GM03348 (cell line): ENCODE measurements at places on chromosomes 13 and 19.

DNA sequence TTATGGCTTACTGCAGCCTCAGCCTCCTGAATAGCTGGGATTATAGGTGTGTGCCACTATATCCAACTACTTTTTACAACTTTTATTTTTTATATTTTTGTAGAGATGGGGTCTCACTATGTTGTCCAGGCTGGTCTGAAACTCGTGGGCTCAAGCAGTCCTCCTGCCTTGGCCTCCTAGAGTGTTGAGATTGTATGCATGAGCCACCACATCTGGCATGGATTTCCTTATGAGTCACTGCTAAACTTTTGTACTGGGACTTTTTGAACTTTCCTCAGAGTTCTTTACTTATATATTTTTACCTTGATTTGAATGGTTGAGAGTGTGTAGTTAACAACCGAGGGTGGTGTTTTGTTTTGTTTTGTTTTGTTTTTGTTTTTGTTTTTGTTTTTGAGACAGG is 33.4 kb downstream of the DNAJC3 start:
- DNase-seq, result no peak

GRCh38 chr13:69168436-69168835 is 939.2 kb upstream of the ATXN8OS start:
- DNase-seq, result no peak

DNA sequence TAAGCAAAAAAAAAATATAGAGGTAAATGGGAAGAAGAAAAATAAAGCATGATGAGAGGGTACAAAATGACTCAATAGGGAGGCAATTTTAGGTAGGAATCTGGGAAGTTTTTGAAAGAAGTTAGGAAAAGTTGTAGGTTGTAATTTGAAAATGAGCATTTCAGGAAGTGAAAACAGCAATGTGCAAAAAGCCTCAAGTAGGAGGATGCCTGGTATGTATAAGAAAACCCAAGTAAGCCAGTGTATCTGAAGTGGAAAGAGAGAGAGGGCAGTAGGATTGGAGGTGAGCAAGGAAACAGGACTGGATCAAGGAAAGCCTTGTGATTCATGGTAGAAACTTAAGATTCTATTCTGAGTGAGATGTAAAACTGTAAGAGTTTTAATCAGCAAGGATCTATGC is 121.6 kb upstream of the SPRY2 start:
- DNase-seq, result no peak

- DNase-seq, result no peak
These were observed 17.6 kb downstream of the NOVA2 start for GRCh38 chr19:45955905-45956608.

GRCh38 chr19:44588771-44589112 is 24.6 kb upstream of the IGSF23 start:
- DNase-seq, result no peak

GRCh38 chr19:53965091-53965490 is 2.4 kb downstream of the CACNG8 start:
- no peak for DNase-seq

DNA sequence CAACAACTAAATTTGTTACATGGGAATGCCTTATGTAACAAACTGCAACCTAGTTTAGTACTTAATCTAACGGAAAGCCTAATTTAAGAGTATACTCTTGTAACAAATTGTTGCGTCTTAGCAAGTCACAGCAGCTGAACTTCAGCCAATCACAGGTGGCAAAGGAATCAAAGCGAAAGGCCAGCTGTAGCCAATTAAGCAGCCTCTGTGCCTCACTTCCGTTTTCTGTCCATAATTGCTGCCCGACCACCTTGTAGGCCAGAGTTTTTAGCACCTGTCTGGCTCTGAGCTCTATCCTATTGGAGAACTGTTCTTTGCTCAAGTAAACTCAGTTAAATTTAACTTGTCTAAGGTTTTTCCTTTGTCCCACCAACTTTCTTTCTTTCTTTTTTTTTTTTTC is 18.1 kb upstream of the HSPH1 start:
- DNase-seq, result no peak

DNA sequence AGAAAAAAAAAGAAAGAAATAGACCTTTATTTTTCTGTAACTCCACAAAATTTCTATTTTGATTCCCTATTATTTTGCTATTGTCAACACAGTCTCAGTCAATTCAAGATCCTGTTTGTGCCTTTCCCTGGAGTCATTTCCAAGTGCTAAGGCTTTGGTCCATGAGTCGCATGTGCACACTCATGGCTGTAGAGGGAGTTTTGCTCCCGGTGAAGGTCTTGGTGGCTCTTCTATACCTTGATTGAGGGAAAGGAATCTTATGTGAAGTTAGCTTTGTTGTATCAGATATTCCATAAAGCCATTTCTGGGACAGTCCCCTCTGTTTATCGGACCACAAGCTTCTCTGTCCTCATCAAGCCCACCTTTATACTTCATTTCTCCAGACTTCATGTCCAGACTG is 58.7 kb upstream of the ALOX5AP start:
- DNase-seq, result peak; percentile 33

DNA sequence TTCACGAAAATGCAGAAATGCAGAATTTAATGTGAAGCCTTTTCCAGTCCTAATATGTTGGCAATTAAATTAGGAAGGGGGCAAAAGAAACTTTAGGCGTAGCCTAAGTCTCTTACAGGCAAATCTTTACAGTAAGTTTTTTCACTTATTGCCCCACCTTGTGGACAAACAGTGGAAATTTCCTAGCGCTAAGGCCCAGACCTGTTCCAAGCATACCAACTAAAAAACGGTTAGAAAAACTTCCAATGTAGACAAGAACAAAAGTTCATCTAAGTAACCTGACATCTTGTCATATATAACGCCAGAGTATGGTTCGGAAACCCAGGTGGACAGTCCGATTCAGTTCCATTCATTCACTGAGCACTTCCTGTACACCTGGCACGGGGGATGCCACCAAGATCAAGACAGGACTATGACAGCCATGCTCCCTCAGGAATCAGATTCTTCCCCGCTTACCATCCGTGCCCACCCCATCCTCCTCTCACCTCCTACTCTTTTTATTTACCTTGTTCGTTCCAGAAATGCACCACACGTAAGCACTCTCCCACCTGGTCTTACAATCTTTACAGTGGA is 4.9 kb downstream of the ZAR1L start:
- peak; percentile 63 for DNase-seq

DNA sequence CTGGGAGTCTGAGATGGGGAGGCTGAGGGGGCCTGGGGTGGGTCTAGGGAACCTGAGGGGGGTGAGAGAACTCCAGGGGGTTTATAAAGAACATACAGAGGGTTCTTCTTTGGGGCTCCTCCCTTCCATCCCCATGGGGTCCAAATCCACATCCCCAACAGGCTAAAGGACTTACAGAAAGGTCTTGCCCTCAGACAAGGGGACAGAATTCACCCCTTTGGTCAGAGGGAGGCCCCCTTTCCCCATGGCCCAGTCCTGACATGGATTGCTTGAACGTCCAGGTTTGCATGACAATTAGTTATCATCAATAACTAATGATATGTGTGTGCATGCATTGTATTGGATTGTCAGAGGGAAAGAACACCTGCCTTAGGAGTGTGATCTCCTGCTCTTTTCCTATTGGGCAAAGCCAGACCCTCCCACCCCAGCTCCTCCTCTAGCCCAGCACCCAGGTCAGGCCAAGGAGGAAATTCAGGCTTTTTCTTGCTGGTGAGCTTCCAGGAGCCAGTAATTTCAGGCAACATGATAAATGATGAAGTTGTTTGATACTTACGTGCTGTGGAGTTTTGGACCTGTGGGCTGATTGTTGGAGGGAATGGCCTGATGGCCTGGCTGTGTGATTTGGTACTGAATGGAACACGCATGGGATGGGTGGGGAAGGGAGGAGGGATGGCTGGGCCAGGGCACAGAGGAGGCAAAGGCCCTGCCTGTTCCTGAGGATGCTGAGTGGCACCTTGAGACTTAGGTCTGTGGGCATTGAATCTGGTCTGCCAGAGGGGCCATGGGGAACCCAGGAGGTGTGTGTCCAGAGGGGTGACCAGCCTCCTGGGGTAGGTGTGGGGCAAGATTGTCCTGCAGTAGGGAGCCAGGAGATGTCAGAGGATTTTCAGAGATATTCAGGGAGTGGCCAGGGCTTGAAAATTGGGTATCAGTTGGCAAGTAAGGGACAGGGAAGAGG is 1.1 kb downstream of the KLHL26 start:
- no peak for DNase-seq

DNA sequence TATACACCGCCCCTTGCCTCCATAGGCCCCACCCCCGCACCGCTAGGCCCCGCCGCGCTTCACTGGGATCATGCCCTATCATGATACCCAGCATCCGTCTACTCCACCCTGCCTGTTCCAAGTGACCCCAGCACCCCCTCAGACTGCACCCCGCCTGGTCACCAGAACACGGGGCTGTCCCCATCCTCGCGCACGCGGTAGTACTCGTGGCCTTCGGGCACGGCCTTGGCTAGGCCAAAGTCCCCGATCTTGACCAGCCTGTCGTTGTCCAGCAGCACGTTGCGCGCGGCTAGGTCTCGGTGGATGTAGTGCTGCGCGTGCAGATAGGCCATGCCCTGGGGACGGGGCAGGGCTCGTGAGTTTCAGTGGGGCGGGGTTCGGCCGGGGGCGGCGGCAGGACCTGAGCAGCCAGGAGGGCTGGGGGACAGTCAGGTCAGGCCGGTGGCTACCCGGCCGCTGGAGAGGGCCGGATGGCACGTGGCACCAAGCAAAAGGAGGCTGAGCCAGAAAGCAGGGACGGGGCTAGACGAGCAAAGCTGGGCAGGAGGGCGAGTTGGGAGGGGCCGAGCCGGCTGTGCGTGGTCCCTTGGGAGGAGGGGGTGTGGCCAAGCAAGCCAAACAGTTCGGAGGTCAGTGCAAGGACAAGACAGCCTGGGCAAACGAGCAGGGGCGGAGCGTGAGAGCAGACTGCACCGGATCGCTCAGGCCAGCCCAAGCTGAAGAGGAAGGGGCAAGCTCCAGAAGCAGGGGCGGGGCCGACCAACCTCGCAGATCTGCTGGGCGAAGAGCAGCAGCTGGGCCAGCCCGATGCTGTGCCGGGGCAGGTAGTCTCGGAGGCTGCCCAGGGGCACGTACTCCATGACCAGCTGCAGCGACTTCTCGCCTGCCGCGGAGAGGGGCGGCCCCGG is 13.6 kb upstream of the ICAM3 start:
- no peak for DNase-seq

GRCh38 chr19:39677961-39678889 is 22.5 kb downstream of the LGALS16 start:
- DNase-seq, result no peak

DNA sequence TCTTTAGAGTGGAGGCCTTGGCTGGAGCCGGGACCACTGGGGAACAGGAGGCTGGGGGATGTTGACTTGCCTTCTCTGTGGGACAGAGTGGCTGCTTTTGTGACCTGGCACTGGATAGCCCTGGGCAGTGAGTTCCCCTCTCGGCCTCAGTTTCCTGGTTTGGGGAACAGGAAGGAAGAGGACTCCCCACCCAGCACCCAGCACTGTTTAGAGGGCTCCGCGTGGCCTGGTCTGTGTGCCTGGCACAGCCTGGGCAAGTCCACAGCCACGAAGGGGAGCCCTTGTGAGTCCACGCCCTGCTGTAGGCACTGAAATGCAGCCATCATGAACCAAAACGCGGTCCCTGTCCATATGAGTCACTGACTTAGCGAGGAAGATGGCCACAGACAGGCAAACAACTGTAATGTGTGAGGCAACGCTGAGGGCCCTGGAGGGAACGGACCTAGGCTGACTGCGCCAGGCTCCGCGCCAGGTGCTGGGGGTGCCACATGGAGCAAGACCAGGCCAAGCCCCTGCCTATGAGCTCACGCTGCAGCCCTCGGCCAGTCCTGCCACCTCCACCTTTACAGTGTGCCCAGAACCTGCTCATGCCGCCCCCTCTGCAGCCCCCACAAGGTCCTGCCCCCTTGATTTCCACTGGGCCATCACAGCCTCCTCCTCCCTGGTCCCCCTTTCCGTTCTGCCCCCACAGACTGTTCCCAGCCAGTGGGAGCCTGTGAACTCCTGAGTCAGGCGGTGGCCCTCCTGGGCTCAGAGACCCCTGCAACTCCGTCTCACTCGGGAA is 35.5 kb downstream of the PAK4 start:
- DNase-seq, result no peak

GRCh38 chr19:18848878-18849661 is 17.3 kb downstream of the UPF1 start:
- peak; percentile 83 for DNase-seq

DNA sequence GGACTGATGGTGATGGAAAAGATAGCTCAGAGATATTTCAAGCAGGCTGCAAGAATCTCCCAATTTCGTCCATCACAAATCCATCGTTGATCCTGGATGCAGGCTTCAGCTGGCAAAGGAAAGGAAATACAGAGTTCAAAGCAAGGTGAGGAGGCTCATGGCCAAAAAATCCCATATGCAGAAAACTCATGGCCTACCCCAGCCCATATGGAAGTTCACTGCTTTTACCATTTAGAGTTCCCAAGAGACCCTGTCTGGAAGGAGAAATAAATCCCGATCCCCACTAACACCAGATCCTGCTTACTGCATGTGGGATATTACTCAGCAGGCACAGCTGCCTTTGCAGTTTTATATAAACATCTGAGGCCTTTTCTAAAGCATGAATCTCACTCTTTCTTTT is 412.9 kb upstream of the SPRY2 start:
- DNase-seq, result no peak

- DNase-seq, result no peak
These were observed 6.8 kb upstream of the MBNL2 start for GRCh38 chr13:97215325-97215724.

DNA sequence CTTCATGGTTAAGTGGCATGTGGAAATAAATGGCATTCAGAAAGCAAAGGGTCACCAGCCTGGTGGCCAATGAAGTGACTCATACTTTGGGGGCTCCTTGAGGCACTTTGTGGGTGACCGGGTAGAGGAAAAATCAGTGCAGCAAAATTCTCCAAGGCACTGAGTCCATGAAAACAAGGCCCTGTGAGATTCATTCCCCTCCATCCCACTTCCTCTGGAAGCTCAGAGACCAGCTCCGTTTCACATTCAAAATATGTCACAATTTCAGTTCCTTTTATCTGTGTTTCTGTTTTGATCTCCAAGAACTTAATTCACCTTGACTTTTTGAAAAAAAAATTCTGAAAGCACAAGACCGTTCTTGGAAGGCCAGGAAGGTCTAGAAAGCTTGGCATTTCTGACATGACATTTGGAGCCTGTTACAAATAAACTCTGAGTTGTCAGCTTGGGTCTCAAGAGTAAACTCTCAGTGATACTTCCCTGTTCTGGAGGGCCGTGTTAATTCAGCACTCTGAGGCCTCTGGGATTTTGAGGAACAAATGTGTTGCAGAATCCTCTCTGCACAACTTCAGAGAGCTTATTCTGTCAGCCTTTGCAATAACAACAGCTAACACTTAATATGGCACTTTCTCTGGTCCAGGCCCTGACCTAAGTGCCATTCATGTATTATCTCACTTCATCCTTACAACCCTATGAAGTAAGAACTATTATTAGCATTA is 6.8 kb downstream of the CYSLTR2 start:
- DNase-seq, result no peak

DNA sequence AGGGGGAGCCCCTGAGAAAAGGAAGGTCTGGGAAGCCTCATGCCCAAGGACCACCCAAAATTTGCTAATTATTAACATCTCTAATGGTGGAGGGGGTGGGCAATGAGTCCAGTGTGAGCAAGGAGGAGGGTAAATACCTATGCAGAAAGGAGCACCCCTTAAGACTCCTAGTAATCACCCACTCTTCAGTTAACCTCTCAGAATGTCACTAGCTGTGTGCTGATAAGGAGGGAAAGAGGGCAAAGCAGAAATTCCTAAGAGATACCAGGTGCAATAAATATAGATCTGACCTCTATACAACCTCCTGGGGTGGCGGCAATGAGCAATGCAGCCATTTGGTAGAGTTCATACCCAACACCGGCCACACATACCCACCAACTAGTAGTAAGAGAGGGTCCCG is 12.7 kb upstream of the DPY19L3 start:
- no peak for DNase-seq

GRCh38 chr19:18097217-18097992 is at the start of gene MAST3:
TSS of gene MAST3 (plus strand) at chr19:18097778. CDS start at chr19:18097793, 15 bp downstream.
- DNase-seq, result peak; percentile 99
